ENCODE measurements at places on chromosomes 1 and 21. TPM values are rescaled to one million over a fixed set of nuclear protein-coding genes. Genes with fewer than 3 reads are reported as not detected.

GRCh38 chr1:24926563-24927249, 3.4 kb downstream of the RUNX3 start:
- DNase-seq, result no peak
- H3K4me3 ChIP-seq, result peak overlapping the region; percentile 83
- peak overlapping the region; percentile 91 for H3K27ac ChIP-seq
- H3K27me3 ChIP-seq, result no peaks in the 10 kb centered on the region
- peaks cover 49% of the 10 kb centered on the region for H3K36me3 ChIP-seq

- H3K4me3 ChIP-seq, result no peak overlapping the region
- no peak for DNase-seq
- H3K36me3 ChIP-seq, result no peaks in the 10 kb centered on the region
- no peak overlapping the region for H3K27ac ChIP-seq
- peaks cover 27% of the 10 kb centered on the region for H3K27me3 ChIP-seq
These were observed 12.5 kb downstream of the S100A7A start for GRCh38 chr1:153428791-153429190.

- peaks cover 34% of the 10 kb centered on the region for H3K4me1 ChIP-seq
- no peak for DNase-seq
- no peak overlapping the region for H3K27ac ChIP-seq
These were observed 30.6 kb downstream of the POFUT2 start for GRCh38 chr21:45256912-45257672.

DNA sequence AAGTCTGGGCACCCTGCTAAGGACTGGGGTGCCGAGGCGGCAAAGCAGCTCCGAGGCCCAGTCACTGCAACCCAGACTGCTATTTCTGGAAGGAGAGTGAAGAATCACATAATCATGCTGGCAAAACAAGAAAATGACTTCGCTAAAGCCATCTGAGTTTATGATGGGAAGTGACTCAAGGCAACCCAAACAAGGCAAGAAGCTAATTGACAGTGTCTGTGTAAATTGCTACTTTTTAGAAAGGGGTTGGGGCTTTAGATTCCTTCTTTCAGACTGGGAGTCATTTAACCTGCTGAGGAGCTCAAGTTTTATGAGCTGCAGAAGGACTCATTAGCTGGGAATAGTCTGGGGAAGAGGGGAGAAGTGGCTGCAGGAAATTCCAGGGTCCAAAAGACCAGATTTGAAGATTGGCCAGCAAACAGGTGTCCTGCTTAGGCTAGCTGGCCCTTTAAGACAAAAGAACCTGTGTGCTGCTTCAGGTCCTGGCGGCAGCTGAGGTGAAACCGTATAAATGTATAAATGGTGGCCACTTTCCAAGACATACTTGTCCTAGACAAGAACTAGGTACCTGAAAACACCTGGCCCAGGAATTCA, 28.1 kb downstream of the TSHB start:
- no peaks in the 10 kb centered on the region for H3K27me3 ChIP-seq
- H3K27ac ChIP-seq, result no peak overlapping the region
- DNase-seq, result no peak

DNA sequence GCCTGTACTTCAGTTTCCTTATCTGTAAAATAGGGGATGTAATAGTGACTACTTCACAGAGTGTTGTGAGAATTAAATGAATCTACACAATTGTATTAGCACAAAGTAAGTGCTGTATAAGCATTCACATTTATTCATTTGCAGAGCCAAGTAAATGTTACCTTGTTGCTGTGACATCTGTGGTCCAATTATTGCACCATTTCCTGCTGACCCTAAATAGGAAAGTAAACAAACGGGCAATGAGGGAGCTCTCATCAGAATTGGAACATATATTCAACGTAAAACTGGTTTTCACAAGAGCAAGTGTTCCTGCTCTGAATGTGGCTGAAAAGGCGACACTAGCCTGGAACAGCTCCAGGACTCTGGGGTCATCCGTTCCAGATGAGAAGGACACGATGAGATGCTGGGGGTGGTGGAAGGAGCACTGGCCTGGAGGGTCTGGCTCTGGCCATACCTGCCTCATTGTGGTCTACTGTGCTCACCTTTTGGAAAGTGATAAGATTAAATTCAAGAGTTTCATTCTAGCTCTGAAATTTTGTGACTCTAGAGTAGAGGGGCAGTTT, 34.5 kb downstream of the PROX1 start:
- H3K36me3 ChIP-seq, result no peaks in the 10 kb centered on the region
- H3K27me3 ChIP-seq, result no peaks in the 10 kb centered on the region
- no peak overlapping the region for H3K27ac ChIP-seq
- H3K4me1 ChIP-seq, result no peaks in the 10 kb centered on the region

GRCh38 chr1:203402629-203403337, 51.9 kb upstream of the FMOD start:
- H3K36me3 ChIP-seq, result no peaks in the 10 kb centered on the region
- H3K4me3 ChIP-seq, result no peak overlapping the region
- no peak overlapping the region for H3K27ac ChIP-seq
- H3K27me3 ChIP-seq, result no peaks in the 10 kb centered on the region
- no peak for DNase-seq

The F3 gene
- not detected for total RNA-seq

The LRRC47 gene
- 32.0 TPM for total RNA-seq

The ATXN7L2 gene
- 13.1 TPM for total RNA-seq

DNA sequence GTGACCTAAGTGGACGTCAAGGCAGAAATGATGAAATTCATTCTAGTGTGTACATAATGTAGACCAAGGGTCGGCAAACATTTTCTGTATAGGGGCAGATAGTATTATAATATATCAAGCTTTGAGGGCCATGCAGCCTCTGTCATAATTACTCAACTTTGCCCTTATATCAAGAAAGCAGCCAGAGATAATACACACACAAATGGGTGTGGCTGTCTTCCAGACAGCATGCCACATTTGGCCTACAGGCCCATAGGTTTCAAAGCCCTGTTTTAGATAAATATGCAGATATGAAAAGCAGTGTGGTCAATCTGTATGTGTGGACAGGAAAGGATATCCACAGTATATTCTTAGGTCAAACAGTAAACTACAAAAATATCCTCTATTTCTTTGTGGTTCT, 320.1 kb upstream of the FMN2 start:
- DNase-seq, result no peak
- no peaks in the 10 kb centered on the region for H3K4me1 ChIP-seq
- no peaks in the 10 kb centered on the region for H3K27me3 ChIP-seq
- no peak overlapping the region for H3K27ac ChIP-seq

The FCN3 gene
- total RNA-seq, result not detected

GRCh38 chr1:244412176-244412575, 39.5 kb downstream of the ADSS2 start:
- no peak overlapping the region for H3K4me3 ChIP-seq
- peaks cover 91% of the 10 kb centered on the region for H3K36me3 ChIP-seq
- H3K27ac ChIP-seq, result no peak overlapping the region
- no peaks in the 10 kb centered on the region for H3K4me1 ChIP-seq

- H3K27ac ChIP-seq, result no peak overlapping the region
- H3K4me1 ChIP-seq, result no peaks in the 10 kb centered on the region
- H3K27me3 ChIP-seq, result no peaks in the 10 kb centered on the region
- H3K36me3 ChIP-seq, result peaks cover 4% of the 10 kb centered on the region
- no peak overlapping the region for H3K4me3 ChIP-seq
These were observed 7.8 kb upstream of the ARTN start for GRCh38 chr1:43925846-43926245.

The HNRNPCL1 gene
- not detected for total RNA-seq

GRCh38 chr21:29146726-29147125, 16.3 kb downstream of the MAP3K7CL start:
- no peaks in the 10 kb centered on the region for H3K27me3 ChIP-seq
- no peak overlapping the region for H3K4me3 ChIP-seq
- H3K4me1 ChIP-seq, result no peaks in the 10 kb centered on the region
- no peak for DNase-seq
- H3K36me3 ChIP-seq, result no peaks in the 10 kb centered on the region

DNA sequence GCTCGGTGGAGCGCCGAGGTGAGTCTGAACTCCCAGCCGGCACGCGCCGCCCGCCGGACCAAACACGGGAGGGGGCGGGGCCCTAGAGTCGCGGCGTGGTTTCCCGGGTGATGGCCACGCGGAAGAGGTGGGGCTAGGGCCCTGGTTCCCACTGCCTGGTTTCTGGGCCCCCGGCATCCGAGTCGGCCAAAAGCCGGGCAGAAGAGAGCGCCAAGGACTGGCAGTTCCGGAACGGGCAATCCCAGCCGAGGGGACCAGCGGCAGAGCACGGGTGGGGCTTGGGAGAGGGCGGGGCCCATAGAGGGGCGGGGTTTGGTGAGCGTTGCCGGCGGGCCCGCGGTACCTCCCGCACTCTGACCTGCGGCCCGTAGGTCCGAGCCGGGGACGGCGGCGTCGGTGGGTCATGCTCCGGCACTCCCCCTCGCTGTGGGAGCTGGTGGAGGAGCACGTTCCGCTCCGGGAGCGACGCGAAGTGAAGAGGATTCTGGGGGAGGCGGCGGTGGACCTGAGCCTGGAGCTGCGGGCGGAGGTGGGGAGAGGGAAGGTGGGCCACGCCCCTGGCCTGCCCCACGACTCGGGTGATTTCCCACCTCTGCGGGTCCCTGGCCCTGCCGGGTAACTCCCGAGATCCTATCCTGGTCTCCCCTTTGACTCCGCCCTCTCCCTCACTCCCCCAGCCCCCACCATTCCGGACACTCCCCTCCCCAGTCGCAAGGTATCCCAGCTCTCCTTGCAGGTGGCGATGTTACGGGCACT, at the start of gene CCDC24:
Gene CCDC24 (plus strand): TSS at position 124 of the 756 bp plus-strand sequence. CDS start 280 bp downstream, at position 404.
- peaks cover 19% of the 10 kb centered on the region for H3K4me1 ChIP-seq
- DNase-seq, result peak; percentile 85
- no peaks in the 10 kb centered on the region for H3K36me3 ChIP-seq

DNA sequence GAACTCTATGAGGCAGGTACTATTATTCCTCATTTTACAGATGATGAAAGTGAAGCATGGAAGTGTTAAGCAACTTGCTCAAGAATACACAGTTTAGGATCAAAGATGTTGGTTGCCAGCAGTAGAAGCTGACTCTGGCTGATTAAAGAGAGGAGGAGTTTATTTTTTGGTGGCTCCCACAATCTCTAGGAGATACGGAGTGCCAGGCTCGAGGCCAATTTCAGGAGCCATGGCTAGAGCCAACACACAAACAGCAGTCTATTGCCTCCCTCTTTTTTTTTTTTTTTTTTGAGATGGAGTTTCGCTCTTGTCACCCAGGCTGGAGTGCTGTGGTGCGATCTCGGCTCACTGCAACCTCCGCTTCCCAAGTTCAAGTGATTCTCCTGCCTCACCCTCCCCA, 19.6 kb downstream of the TTF2 start:
- H3K4me1 ChIP-seq, result no peaks in the 10 kb centered on the region
- no peak overlapping the region for H3K27ac ChIP-seq
- H3K36me3 ChIP-seq, result peaks cover 74% of the 10 kb centered on the region
- no peak for DNase-seq
- H3K4me3 ChIP-seq, result no peak overlapping the region
- no peaks in the 10 kb centered on the region for H3K27me3 ChIP-seq

The VWA1 gene
- total RNA-seq, result not detected

GRCh38 chr1:221087919-221088318, 208.7 kb downstream of the HLX start:
- no peaks in the 10 kb centered on the region for H3K4me1 ChIP-seq
- H3K4me3 ChIP-seq, result no peak overlapping the region
- DNase-seq, result no peak
- H3K27ac ChIP-seq, result no peak overlapping the region

- no peak overlapping the region for H3K4me3 ChIP-seq
- H3K27me3 ChIP-seq, result no peaks in the 10 kb centered on the region
- no peak overlapping the region for H3K27ac ChIP-seq
- no peak for DNase-seq
These were observed 377.2 kb downstream of the PLPP3 start for GRCh38 chr1:56202186-56202585.
